ENCODE measurements at places on chromosomes 16 and 17. TPM values are rescaled to one million over a fixed set of nuclear protein-coding genes. Genes with fewer than 3 reads are reported as not detected.

Gene DCAKD
- 30.8 TPM for total RNA-seq

Gene ASGR2
- total RNA-seq: not detected

- DNase-seq: no peak
Observed at GRCh38 chr17:47816947-47817346, 4.6 kb downstream of the OSBPL7 start.

DNA sequence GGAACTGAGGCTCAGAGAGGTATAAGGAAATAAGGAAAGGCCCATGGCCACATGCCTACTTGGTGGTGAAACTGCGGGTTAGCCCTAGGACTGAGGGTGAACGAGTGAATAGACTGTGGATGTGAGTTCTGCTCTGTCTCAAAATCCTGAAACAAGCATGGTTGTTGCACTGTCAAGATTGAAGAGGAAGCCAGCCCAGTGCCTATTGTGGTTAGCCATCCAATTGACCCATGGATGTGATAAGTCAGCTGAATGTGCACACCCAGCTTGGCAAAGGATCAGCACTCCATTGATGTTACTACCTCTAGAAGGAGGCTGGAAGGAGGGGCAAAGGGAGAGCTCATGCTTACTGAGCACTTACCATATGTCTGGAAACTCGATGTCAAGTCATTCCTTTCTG is 4.5 kb downstream of the TMEM114 start:
- DNase-seq: no peak

DNA sequence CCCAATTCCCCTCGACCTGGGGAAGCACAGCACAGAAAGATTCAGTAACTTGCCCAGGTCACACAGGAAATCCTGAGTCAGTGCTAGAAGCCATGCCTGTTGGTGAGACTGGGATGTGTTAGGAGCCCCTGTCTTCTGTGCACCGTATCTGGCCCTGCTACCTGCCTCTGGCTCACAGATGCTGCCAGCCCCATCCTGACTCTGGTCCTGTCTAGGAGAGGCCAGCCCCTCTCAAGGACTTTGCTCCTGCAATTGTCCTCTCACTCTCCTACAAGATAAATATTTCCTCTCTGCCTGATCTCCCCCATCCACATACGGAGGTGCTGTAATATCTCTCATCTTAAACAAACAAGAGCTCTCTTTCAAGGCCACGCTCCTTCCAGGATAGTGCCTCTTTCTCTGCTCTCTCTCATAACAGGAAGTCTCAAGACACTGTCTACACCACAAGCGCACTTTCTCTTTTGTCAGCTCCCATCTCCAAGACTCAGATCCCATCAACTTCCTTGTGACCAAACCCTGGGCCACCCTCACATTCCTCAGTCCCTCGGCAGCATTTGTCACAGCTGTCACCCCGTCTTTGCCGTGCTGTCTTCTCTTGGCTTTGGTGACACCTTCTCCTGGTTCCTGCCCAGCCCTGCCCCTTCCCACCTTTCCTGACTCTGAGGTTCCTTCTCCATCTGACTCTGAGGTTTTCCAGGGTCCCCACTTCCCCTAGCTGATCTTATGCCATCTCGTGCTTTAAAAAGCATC is 1.9 kb downstream of the SLC13A2 start:
- DNase-seq: no peak
